ENCODE measurements at places on chromosomes 11 and 22.

DNA sequence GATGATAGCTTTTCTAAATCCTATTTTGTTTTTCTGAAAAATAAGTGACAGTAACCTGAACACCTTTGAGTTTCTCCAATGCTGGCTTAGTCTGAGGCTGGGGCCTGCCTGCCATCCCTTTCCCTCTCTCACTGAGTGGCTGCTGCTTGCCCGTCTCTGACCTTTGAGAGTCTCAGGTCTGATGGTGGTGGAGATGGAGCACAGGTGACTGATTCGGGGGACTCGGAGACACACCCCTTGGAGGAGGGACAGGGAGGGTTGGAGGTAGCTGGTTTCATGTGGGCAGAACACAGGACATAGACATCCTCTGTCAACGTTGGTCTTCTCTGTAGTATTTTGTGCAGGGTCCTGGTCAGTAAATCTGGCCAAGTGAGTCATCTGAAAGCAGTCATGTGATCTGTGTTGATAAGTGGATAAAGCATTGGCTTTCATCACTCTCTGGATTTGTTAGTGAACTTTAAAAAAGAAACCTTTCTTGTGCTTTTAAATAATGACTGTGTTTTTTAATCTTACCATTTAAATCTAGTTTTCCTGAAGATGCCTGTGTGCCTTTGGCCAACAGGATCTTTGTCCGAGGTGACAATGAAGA is 47.1 kb upstream of the CLDN5 start:
- DNase-seq, result no peak

DNA sequence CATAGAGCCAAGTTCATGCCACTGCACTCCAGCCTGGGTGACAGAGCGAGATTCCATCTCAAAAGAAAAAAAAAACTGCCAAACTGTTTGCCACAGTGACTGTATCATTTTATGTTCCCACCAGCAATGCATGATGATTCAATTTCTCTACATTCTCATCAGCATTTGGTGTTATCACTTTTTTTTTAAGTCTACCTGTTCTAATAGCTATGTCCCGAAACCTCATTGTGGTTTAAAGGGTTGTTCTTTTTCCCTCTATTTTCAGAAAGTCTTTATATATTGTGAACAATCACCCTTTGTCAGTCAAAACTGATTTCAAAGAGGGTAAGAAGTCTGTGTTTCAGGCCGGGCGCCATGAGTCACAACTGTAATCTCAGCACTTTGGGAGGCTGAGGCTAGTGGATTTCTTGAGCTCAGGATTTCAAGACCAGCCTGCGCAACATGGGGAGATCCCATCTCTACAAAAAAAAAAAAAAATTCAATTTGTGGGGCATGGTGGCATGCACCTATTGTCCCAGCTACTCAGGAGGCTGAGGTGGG is 14.8 kb upstream of the FAM168A start:
- DNase-seq, result no peak

- DNase-seq, result no peak
Measured at GRCh38 chr22:33090836-33091235, 32.7 kb upstream of the SYN3 start.

DNA sequence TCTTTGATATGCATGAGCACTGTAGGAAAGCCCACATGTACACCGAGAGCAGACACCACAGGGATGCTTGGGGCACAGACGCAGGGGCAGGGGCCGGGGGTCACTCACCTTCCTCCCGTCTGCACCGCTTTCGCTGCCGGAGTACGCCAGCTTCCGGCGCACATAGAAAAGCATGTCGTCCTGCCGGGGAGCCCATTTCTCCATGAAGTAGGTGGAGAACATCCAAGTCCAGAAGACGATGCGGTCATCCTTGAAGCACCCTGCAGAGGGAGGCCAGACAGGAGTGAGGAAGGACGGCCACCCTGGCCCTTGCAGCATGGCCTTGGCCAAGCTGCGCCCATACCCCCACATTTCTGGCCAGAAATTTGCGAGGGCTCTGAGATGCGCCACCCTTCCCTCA is 28.8 kb downstream of the KIAA0930 start:
- DNase-seq, result no peak

GRCh38 chr11:122033631-122034030 is 82.4 kb downstream of the BLID start:
- no peak for DNase-seq

All from stimulated activated CD8-positive, alpha-beta memory T cell treated with anti-CD3 and anti-CD28 coated beads, Interleukin-2, amount 100 ng/mL, for 1 hour (primary cell).